Activated effector memory CD4-positive, alpha-beta T cell treated with anti-CD3 and anti-CD28 coated beads, Interleukin-2, amount 50 U/mL, for 16 hours (primary cell): ENCODE measurements at places on chromosomes 6 and 20.

DNA sequence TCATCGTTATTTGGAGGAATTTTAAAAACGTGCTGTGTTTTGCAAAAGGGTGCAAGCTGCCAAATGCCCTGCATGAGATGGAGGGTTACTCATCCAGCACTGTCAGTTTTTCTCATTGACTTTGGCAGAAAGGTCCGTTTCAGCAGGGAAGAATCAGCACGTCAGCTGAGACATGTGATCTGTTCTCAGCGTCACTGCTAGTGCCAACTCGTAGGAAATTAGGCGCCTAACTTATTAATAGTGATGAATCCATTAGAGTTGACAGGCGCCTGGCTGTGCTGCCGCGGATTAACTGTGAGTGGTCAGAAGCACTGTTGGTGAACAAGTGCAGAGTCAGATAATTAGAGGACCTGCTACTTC, 175.5 kb upstream of the FOXQ1 start:
- no peak for DNase-seq

GRCh38 chr6:43856005-43856765, 86.2 kb downstream of the VEGFA start:
- DNase-seq, result no peak

- DNase-seq, result no peak
These were observed 614.9 kb downstream of the CDH26 start for GRCh38 chr20:60573003-60573680.

- no peak for DNase-seq
These were observed 34.9 kb downstream of the SLC22A23 start for GRCh38 chr6:3421791-3422434.
